Activated CD8-positive, alpha-beta memory T cell treated with anti-CD3 and anti-CD28 coated beads for 24 hours (primary cell): ENCODE measurements at places on chromosomes 5 and 9.

GRCh38 chr9:84583866-84584265, 85.7 kb upstream of the NTRK2 start:
- no peak for DNase-seq

GRCh38 chr5:16446993-16447392, 18.6 kb downstream of the ZNF622 start:
- no peak for DNase-seq

- peak; percentile 82 for DNase-seq
Observed at GRCh38 chr9:100426530-100427365, at the start of gene MSANTD3. Gene MSANTD3, plus strand, starts transcription at chr9:100427143. Its CDS starts 14,796 bp downstream, at chr9:100441939.

DNA sequence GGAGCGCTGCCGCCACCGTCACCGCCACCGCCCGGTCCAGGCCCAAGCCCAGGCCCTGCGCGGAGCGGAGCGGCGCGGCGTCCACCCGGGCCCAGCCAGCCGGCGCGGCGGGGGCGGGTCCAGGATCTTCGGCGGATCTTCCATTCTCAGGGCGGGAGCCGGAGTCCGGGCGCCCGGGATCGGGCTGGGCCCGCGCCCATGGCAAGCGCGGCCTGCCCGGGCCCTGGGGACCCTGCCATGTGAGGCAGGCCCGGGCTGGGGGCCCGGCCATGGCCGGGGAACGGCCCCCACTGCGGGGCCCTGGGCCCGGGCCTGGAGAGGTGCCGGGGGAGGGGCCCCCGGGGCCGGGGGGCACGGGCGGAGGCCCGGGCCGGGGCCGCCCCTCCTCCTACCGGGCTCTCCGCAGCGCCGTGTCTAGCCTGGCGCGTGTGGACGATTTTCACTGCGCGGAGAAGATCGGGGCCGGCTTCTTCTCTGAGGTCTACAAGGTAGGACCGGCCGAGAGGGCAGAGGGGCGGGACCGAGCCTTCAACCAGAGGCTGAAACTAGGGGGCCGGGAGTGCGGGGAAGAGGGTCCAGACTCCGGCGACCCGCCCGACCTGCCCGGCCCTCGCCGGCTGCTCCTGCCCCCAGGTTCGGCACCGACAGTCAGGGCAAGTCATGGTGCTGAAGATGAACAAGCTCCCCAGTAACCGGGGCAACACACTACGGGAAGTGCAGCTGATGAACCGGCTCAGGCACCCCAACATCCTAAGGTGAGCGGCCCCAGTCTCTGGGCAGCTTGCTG, 482 bp downstream of the TESK1 start:
- peak; percentile 72 for DNase-seq

- no peak for DNase-seq
Observed at GRCh38 chr9:34070606-34071324, 22.1 kb upstream of the UBAP2 start.

DNA sequence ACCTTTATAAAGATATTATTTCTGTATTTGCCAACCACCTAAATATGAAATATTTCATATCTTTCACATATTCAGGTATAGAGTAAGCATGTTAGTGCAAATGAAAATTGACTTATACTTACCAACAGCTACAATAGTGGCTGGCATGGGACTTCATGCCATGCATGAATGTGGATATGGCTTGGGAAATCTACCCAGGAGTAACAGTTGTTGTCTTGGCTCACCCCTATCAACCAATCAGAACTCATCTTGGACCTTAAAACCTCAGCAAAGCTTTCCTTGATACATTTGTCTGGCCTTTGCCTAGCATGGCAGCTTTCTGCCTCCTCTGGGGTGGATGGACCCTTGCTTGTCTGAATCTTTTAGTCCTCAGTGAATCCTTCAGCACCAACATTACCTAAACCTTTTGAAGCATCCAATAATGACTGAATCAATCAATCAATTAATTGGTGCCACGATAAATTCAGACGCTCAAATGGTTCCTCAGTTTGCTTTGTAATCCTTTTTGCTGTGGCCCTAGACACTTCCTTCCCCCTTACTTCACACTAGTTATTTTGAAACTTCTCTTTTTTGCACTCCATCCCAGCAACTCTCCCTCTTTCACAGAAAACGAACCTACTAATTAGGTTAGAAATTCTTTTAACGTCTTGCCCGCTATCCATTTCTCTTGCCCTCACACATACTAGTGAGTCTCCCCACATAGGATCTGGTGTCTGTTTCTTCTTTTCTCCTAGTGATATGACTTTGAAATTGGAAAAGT, 132.3 kb upstream of the ZNF608 start:
- no peak for DNase-seq

DNA sequence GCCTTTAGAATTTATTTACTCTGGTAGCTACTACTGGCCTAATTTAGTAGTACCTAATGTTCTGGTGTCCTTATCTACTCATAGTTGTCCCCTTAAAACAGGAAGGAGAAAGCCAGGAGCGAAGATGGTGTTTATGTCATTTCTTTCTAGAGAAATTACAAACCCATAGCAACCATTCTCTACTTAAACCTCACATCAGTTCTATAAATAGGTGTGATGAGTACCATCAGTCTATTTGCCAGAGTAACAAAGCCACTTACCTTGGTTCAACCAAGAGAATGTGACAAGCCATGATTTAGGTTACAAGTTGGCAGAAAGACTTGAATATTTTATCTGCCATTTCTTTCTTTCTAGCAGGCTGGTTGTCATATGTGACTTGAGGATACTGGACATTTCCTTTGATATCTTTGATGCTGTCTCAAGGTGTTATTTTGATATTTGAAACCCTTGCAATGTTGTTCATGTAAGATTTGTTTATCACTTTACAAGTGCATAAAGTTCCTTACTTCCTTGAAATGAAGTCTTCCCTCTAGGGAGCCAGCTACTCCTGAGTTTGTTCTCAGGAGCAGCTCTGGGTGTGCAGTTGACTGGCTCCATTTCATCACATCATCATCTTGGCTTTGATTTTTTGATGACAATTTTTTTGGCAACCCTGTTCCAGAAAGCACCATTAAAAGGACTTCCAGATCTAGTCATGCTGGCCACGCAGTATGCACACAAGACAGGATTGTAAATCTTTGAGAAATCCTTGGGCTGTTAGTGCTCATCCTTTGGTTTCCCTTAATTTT, 286.8 kb downstream of the ARHGAP26 start:
- DNase-seq = no peak
